Spinal cord (tissue), 10 donors: ENCODE measurements at places on chromosomes 16 and 17. TPM values are rescaled to one million over a fixed set of nuclear protein-coding genes. Genes with fewer than 3 reads are reported as not detected.

- H3K36me3 ChIP-seq, result no peaks in the 10 kb centered on the region
- no peak overlapping the region for H3K4me3 ChIP-seq
- H3K27ac ChIP-seq, result no peak overlapping the region
- DNase-seq, result no peak
Measured at GRCh38 chr17:41535764-41536481, 7.8 kb upstream of the KRT19 start.

DNA sequence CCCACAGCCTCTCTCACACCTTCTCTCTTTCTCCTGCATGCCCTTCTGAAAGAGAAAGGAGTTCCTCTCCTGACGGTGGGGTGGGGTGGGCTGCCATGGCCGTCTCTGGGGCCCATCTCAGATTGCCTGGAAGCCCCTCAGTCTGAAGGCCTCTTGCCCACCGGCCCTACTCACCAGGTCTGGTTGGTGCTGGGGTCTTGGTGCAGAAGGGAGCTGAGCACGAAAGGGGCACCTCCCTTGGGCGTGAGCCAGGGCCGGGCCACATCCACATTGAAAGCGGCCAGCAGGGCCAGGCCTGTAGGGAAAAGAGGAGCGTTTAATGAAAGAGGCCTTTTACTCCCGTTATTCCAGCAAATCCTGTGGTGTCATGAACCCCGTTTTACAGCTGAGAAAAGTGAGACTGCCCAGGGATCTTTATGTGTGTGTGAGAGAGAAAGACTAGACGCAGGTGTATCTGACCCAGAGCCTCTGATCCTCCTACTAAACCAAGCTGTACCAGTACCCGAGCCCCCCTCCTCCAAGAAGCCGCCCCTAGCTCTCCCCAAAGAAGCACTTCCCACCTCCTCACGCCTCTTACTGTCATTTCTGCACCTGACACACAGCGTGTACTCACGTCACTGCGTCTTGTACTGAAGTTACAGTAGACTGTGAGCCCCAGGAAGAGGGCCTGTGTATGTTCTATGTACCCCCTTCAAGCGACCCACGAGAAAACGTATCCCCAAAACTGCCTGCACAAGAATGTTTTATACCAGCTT is 23.4 kb downstream of the ITGAE start:
- DNase-seq, result no peak
- no peak overlapping the region for H3K27ac ChIP-seq
- no peaks in the 10 kb centered on the region for H3K27me3 ChIP-seq
- no peaks in the 10 kb centered on the region for H3K4me1 ChIP-seq
- no peaks in the 10 kb centered on the region for H3K36me3 ChIP-seq
- H3K4me3 ChIP-seq, result no peak overlapping the region

- no peak for DNase-seq
- no peaks in the 10 kb centered on the region for H3K36me3 ChIP-seq
- H3K27me3 ChIP-seq, result no peaks in the 10 kb centered on the region
- H3K4me1 ChIP-seq, result no peaks in the 10 kb centered on the region
- no peak within 1 kb of the TSS for H3K4me3 ChIP-seq
Measured at GRCh38 chr17:36017799-36018198, at the start of gene CCL23. CCL23 (minus strand) TSS chr17:36017972; CDS start chr17:36017897, 75 bp downstream.

DNA sequence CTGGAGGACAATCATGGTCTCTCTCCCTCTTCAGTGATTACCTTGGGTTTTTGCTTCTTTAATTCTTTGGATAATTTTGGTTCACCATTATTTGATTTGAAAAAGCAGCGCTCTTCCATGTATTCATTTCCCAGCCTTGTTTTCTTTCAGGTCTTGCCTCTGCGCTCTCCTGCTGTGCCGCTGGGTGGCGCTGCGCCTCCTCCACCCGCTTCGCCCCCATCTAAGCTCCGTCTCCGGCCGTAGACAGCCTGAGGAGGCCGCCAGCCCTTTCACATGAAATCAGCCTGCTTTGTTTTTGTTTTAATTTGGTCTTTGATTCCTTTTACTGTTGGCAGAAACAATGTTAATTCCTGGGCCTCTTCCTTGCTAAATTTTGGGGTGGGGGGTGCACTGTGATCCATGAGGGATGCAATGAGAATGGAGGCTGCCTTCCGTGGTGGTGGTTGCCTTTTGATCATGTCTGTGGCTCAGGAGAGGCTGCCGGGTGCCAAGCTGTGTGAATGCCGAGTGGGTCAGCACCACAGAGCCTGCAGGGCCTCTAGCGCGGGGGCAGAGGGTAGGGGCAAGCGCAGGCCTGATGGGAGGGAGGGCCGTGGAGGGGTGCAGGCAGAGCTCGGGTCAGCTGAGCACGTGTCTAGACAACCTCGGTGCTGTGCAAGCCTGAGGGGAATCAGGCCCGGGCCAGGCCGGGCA is 64.1 kb downstream of the PLD6 start:
- H3K27me3 ChIP-seq, result no peaks in the 10 kb centered on the region
- DNase-seq, result no peak

ASPHD1 gene
- 15.1 TPM for total RNA-seq

GNPTG gene
- 81.4 TPM for total RNA-seq

ZMYND15 gene
- 2.0 TPM for total RNA-seq

KIF2B gene
- not detected for total RNA-seq
